ENCODE measurements at places on chromosomes 12 and 14.

DNA sequence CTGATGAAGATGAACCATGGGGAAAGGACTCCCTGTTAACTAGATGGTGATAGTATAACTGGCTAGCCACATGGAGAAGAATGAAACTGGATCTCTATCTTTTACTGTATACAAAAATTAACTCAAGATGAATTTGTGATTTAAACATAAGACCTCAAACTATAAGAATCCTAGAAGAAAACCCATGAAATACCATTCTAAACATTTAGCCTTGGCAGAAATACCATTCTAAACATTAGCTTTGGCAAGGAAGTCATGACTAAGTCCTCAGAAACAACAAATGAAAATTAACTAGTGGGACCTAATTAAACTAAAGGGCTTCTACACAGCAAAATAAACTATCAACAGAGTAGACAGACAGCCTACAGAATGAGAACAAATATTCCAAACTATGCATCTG, 28.4 kb upstream of the NOVA1 start:
- DNase-seq, result no peak

DNA sequence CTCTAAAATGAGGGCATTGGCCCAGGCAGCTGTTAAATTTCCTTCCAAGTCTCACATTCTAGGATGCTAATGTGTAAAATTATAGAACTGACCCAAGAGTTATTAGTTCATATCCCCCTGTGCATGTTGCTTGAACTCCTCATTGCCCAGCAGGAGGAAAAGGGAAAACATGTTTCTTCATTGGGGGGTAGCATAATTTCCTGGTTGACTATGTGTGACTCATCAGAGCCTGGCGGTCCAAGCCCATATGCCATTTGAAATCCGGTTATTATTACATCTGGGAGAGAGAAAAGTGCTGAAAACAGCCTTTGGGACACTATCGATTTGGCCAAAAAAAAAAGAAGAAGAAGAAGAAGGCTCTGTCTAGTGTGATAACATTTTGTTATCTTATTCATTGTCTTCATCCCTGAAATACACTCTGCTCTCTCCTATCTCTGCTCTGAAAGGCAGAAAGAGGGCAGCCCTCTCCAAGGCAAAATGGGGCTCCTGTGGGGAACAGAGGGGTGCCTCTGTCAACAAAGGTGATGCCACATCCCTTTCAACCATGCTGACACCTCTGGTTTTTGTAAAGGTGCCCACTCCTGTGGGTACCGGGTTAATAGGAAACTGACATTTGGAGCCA, 114.2 kb downstream of the DAD1 start:
- no peak for DNase-seq

DNA sequence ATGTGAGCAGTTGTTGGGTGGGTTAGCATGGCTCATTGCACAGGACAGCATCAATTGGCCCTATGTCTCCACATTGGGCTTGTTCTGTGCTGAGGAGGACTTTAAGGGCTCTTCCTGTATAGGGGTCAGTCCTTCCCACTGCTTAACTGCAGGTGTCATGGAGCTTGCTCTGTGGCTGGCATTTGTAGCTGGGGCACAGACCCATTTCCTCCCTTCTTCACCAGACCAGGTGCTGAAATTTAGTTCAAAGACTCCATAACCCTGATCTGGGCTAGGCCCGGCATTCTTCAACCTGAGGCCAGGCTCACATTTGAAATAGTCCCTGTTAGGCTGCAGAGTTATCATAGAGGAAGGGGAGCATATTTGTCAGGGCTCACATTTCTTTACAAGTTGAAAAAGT, 12.8 kb downstream of the CHST11 start:
- no peak for DNase-seq

DNA sequence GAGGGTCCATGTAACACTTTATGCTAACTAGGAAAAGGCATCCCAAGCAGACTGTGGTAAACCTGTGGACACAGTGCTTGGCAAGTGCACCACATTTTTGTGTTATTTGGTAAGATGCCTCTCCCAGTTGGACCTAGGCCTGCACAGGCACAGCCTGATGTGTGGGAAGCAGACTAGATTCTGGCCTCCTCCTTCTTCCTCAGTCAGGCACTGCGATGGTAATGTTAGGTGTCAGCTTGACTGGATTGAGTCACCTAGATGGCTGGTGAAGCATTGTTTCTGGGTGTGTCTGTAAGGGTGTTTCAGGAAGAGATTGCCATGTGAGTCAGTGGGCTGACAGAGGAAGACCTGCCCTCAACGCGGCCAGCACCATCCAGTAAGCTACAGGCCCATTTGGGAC, 25.3 kb upstream of the RHOJ start:
- no peak for DNase-seq

DNA sequence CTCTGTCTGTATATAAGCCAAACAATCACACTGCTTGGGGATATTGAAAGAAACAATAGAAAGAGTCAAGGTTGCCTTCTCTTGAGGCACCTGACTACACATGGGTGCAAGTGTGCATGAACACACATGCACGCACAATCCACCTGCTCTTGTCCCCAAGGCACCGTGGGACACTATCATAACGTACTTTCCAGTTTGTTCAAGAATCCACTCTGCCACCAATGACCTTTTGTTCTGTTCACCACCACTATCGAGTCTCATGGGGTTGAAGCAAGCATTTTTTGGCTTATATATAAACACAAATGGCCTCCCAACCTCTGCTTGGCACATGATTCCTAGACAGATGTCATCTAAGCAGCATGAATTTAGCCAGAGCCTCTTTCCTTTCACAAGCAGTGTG, 365.4 kb downstream of the EMP1 start:
- DNase-seq, result no peak

DNA sequence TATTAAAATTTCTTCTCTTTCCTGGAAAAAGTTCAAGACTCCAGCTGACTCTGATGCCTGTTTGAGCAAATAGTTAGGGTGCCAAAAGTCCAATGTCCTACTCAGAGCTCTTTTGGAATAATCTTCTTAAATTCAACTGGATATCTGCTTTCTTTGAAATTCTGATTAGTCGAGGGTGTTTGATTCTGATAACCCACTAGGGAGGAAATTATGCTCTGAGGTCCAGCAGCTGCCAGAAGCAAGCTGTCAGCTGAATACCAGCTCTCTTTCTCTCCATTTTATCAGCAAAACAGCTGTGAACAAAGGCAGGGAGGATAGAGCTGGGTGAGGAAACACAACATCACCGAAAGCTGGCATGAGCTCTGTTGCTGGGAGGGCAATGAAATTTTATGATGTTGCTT, 141.5 kb downstream of the CAND1 start:
- no peak for DNase-seq

DNA sequence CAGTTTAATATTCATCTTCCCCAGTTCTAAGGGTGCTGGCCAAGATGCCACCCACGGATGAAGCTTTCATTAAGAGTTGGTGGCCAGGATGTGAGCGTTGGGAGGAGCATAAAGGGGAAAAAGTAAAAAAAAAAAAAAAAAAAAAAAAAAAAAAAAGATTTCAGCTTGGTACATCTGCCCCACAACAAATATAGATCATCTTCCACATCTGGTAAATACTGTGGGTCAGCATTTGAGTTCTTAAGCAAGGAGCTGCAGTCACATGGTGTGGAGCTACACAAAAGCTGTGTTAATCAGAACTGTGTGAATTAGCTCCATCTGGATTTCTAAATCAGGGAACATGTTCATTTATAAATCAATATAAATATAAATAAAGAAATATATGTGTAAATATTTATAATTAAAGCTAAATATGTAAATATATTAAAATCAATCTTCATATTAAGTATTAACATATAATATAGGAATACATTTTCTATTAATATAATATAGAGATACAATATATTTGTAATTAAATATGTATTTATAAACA, 262.3 kb downstream of the NUAK1 start:
- no peak for DNase-seq

DNA sequence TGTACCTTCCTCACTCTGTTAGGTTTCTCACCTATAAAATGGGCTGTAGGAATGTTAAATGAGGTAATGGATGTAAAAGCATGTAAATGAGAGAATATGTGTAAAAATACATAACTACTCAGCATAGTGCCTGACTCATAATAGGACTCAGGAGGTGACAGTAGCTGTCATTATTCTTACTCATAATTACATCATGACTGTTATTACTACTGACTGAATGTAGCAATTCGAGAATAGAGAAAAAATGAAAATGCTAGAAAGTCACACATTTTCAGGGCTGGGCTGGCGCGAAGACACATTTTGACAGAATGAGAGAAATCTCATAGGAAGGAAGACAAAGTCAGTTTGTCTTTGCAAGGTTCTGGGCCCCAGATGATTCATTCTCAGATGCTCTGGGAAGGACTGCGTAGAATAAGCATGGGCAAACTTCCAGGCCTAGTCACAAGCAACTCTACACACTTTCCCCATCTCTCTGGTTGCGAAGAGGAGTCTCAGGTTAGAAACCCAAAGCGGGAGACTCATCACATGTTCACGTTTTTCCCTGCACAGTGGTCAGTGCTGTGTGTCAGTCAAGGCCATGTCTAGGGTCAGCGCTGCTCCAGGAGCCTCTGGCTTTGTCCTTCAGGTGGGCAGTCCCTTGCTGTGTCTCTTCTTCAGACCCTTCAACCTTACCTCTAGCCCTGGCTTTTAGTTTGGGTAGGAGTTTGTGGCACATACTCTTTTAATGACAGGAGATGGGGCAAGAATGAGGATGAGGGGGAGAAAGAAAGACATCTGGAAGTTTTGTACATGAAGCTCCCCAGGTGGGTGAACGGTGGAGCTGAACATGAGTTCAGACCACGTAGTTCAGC, 8.4 kb downstream of the GPRC5A start:
- no peak for DNase-seq

DNA sequence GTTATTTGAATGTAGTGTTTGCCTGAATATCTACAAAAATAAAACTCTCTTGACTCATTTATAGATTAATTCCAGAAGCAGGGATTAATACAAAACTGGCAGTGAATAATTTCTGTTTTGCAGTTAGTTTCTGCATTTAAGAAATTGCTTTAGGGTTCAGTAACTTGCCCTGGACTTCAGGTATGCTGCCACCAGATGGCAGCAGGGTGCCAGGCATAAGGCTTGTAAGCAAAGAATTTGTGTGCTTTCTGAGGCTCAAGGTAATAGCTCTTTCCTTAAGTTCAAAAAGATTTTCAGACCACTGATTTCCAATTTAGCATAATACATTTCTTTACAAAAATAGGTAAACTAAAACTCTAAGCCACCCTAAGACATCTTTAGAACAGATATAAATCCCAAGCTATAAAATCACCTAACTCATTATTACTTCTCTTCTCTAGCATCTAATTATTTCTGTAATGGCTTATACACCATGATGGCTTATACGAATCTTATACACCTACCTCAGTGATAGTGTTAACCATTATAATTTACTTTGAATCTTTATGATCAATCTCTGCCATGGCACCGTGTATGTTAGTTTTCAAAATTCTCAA, 398.3 kb downstream of the APAF1 start:
- DNase-seq, result peak; percentile 71

- DNase-seq, result no peak
Measured at GRCh38 chr12:10214895-10215267, 2.2 kb downstream of the GABARAPL1 start.

- DNase-seq, result no peak
Measured at GRCh38 chr12:94405413-94406116, 54.1 kb downstream of the CEP83 start.

GRCh38 chr14:69886453-69887242, 7.4 kb downstream of the SMOC1 start:
- no peak for DNase-seq

GRCh38 chr14:34867199-34867598, 8.0 kb downstream of the BAZ1A start:
- DNase-seq, result no peak

DNA sequence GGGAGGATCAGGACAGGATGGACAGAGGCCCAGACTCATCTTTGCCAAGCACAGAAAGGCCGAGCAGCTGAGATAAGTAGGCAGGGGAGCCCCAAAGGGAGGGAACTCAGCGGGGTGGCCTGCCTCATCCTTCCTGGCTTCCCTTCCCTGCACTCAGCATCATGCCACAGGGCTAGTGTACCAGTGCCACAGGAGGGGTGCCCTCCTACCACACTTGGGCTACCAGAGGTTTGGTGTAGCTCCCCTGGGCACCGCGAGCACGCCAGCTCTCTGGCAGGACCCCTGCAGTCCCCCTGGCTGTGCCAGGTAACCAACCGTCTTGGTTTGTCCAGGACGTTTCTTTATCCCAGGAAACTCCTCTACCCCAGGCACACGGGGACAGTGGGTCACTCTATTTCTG, 123.5 kb downstream of the ESRRB start:
- no peak for DNase-seq

DNA sequence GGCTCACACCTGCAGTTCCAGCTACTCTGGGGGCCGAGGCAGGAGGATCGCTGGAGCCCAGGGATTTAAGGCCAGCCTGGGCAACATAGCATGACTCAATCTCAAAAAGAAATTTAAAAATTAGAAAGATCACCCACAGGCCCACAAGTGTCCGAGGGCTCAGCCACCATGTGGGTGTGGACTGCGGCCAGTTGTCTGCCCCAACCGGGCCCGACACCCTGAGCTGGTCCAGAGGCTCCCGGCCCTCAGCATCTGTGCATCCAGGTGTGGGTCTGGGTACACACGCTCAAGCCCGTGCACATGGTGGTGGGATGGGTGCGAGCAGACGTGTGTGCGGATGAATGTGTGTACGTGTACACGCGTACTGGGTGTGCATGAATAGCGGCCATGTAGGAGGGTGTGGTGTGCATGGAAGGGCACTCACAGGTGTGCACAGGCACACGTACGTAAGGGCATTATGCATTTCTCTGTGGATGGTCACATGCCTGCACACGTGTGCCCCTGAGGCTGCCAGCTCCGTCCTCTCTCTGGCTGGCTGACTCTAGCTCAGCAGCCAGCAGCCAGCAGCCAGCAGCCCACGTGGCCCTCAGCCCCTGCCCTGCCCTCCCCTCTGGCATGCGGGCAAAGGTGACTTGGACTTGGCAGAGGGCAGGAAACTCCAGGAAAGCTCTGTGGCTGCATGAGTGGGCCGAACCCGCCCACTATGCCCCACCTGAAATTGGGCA, 23.3 kb upstream of the NUDT14 start:
- no peak for DNase-seq

- DNase-seq, result no peak
Measured at GRCh38 chr14:63551332-63551731, 8.2 kb upstream of the PPP2R5E start.

- DNase-seq, result no peak
Measured at GRCh38 chr12:94269316-94269999, 121.1 kb downstream of the PLXNC1 start.

- DNase-seq, result no peak
Measured at GRCh38 chr12:13142747-13143146, 39.3 kb upstream of the GSG1 start.

DNA sequence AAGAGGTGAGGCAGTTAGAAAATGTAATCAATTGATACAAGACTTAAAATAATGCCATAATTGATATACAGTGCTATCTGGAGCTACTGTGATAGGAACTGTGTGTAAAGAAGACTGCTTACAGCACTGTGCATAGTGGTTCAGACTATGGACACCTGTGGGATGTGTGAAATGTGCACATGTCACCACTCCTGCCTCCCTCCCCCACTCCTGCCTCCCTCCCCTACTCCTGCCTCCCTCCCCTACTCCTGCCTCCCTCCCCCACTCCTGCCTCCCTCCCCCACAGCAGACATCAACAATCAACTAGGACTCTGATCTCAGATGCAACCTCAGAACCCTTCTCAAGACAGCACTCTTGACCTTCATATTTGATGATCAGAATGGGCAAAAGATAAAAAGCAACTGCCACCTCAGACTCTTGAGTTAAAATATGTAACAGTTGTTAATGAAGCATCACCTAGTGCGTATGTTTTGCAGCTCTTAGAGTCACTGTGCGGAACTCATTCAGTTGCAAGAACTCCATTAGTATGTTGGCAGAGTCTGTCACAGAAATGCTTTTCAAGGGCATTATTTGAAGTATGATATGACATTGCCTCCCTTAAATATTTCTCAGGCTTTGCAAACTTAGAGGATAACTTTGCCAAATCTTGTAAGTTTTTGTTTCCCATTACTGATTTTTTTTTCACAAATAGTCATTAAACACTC, 255.2 kb upstream of the DDHD1 start:
- no peak for DNase-seq

All from ELF-1 (cell line).